ENCODE measurements at places on chromosomes 3 and 15. TPM values are rescaled to one million over a fixed set of nuclear protein-coding genes. Genes with fewer than 3 reads are reported as not detected.

Gene CCDC71
- 17.5 TPM for total RNA-seq

GRCh38 chr3:39025222-39025970 lies 26.3 kb downstream of the SCN11A start:
- no peak for DNase-seq

Gene CHRFAM7A
- 5.5 TPM for total RNA-seq

GRCh38 chr3:114942773-114943172 lies 204.3 kb downstream of the ZBTB20 start:
- DNase-seq: no peak

Data from sigmoid colon (tissue), 7 donors.